ENCODE measurements at places on chromosomes 6 and 20.

GRCh38 chr6:21079468-21080048, 514.0 kb upstream of the SOX4 start:
- no peak for DNase-seq

DNA sequence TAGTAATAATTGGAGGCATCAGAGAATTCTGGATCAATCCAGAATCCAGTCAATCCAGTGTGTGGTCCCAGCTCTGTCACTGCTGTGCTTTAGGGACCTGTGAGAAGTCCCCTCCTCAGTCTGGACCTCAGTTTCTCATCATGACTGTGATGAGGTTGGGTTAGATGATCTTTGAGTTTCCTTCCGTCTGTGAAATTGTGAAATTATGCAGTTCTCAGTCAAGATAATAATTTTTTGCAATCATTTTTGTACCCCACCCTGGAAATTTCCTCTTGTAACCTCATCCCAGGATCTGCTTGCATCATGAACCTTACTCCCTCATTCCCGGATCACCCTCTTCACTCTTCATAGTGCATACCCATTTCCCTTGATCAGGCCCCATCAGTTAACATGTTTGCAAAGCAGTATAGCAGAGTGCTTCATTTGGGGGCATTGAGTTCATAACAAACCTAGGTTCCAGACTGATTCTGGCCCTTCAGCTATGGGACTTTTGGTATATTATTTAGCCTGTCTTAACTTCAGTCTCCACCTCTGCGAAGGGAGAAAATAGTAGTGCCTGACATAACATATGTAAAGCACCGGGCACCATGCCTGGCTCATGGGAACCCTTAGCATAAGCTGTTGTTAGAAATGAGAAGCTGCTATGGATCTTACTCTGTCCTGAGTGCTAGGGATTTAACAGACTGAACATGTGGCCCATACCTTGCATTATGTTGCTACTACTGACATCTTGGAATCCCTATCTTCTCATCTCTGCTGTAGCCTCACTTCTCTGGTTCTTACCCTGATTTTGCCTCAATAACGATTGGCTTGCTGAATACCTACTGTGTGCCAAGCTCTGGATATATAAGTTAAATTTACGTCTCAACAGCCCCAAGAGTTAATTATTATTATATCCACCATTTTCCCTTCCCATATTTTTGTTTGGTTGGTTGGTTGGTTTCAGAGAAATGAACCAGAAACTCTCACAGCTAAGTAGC, 1.3 kb downstream of the ZNF76 start:
- no peak for DNase-seq

GRCh38 chr6:5266423-5266822, 5.1 kb downstream of the FARS2 start:
- no peak for DNase-seq

DNA sequence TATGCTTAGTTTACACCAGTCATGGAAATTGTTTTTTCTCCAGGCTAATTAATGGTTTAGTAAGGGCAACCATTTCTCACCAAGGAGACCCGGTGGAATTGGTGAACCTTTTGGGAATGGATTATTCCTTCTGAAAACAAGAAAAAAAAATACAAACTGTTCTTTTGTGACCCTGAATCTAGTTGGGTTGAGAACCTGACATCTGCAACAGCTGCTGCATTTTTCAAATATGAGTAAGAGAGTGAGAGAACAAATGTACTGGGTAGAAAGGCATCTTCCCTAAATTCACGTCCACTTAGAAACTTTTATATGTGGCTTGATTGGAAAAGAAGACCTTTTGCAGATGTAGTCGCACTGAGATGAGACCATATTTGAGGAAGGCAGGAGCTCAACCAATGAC, 553.4 kb upstream of the EPHA7 start:
- no peak for DNase-seq

GRCh38 chr6:141195251-141195832, 937.4 kb upstream of the GJE1 start:
- no peak for DNase-seq

GRCh38 chr6:147227770-147228320, 23.6 kb downstream of the STXBP5 start:
- DNase-seq: no peak

DNA sequence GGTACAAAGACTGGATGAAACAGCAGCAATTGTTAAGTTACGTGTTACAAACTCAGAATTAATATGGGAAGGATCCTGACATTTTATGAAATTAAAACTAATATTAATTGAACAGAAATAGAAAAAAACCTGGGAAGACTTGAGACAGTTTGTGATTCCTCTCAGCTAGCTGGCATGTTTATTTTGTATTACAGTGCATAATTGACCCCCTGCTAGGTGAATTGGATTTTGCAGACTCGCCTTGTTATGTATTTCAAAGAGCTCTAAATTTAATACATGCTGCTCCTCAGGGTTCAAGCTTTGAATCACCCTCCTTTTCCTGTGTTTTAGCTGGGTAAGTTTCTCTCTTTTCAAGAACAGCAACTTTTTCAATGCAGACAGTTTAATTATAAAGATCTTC, 339.4 kb downstream of the PLCB1 start:
- DNase-seq: no peak

DNA sequence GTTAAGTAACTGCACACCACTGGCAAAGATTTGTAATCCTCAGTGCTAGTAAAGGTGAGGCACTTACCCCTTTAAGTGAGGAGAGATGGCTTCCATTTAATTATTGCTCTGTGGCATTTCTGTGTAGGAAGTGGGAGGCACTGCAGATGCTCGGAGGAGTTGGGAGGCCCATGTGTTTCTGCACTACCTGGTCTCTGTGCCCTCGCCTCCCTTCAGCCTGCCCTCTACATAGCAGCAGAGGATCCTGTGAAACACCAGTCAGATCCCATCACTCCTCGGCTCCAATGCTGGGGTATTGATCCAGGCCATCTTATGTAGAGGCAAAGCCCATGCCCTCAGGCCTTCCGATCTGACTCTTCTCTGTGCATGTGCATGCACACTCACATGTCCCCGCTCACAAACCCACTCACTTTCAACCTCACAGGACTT, 67.0 kb downstream of the SLX4IP start:
- no peak for DNase-seq

DNA sequence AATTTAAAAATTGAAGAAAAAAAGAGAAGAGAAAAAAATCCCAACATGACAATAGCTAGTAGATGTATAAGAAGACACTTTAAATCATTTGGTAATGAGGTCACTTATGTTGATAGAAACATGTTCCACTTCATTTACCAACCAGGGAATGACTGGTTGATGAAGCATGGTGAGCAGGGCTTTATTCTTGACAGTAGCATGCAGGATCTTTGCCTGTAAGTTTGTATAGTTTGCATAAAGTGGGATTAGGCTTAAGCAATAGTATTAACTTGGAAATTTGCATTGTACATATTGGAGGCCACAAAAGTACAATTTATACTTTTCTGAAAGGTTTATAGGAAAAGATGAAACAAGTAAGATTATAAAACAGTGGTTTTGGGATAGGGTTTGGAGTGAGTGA, 67.0 kb downstream of the NOX3 start:
- no peak for DNase-seq

DNA sequence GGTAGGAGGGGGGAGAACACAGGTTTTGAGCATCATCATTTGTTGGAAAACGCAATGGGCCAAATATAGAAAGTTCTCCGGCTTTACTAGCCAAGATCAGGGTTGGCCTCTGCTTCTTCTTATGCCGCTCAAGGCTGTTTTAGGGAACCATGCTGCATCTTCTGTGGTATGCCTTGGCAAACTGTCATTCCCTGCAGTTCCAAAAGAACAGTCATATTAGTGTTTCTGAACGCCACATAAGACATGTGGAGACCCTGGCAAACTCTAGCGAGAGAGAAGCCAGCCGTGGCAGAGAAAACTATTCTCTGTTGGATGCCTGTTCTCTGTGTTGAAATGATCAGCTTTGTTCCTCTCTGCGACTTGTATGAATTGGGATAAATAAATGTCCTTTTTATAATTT, 10.8 kb downstream of the ACTR5 start:
- DNase-seq: no peak

DNA sequence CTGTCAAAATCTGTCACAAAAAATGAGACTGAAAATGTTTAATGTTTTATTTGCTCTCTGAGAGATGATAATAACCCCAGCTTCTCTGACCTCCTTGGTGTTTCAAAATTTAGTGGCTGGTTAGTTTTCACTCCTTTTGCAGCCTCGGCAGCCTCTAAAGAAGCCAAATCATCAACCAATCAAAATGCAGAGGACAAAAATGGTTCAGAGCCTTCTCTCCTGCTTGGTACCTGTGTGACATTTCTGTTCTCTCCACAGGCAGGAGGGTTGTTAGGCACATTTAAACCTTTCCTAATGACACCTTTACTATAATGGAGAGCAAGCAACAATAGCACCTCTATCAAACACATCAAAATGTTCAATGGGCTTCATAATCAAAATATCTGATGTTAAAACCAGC, 375.5 kb downstream of the HACE1 start:
- DNase-seq: no peak

DNA sequence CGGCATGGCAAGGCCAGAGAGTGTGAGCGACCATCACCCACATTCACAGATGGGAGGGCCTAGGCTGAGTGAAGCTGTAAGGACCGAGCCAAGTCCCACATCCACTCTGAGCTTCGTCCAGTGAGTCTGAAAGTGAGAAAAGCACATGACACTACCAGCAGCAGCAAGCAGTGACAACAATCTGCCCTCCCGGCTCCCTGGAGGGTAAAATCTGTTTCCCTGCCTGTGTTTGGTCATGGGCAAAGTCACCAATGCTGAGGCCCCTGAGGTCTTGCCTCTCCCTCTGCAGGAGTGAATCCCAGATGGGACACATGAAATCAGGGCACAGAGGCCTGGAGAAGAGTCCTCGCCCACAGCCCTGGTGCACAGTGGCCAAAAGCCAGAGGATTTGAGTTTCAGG, 6.4 kb upstream of the CST7 start:
- DNase-seq: no peak

DNA sequence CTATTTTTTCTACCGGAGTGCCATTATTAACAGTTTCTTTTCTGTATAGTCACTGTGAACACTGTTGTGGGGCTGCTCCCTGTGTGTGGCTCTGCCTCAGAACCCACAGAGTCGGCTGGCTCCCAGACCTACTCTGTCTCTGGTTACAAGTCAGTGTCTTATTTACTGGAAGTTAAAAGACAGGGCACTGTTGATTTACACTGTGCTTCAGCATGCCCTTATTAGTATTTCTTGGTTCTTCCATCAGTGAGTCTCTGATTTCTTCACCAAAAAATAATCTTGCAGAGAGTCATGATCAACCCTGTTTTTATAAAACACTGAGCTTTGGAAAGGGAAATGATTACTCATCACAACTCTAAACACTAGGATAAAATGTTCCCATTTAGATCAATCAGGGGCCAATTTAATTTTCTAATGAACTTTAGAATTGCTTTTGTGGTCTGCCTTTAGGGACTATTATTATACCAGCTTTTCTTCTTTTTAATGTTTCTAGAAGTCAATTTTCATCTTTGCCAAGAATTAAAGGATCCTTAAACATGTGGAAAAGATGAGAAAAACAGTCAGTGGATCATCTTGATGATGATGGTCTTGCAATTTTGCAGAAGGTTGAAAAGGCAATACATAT, 92.6 kb downstream of the UTRN start:
- DNase-seq: no peak

DNA sequence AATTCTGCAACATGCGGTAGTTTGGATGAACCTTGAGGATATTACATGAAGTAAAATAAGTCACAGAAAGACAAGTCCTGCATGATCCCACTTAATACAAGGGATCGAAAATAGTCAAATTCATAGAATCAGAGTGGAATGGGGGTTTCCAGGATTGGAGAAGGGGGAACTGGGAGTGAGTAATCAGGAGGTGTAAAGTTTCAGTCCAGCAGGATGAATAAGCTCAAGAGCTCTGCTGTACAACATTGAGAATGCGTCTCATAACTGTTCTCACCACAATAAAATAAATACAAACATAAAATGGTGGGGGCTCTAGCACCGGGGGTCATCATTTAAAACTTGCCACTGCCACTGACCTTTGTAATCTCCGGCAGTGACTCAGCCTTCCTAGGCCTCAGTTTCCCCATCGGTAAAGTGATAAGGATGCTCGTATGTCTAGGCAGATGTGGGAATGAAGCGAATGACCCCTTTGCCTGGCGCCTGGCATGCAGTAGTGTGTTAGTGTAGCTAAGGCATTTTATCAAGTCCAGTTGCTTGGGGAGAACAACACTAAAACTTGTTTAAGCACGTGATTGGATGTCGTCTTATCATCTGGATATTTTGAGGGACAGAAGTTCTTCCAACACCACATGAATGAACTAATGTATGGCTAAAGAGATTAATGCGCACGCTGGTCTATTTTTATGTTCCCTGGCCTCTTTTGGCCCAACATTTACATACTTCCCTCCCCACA, 421.1 kb downstream of the QKI start:
- DNase-seq: no peak

DNA sequence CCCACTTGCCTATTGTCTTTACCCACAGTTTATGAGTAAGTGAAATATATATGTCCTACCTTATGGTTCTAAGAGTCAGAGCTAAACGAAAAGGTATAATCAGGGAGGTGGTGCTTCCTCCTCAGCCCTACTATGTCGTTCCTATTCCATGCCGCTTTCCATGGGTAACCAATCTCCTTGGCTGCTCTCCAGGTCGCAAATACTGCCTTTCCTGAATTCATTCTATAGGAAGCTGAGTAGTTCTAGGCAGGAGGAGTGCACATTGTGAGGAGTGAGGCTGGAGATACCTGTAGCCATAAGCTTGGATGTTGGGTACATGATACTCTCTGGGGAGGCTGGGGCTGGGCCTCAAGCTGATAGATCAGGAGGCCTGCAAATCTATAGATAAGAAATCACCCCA, 5.8 kb downstream of the IL20RA start:
- DNase-seq: no peak

DNA sequence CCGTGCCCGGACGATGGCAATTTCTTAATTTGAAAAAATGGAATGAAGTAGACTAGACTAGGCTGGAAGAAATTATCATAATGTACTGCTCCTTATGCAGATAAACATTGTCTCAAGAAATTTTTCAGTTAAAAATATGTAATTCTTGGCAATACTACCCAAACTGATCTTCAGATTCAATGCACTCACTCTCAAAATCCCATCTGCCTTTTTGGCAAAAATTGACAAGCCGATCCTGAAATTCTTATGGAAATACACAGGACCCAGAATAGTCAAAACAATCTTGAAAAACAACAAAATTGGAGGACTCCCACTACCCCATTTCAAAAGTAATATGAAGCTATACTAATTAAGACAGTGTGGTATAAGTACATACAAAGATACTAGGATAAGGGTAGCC, 19.0 kb downstream of the SLC23A2 start:
- DNase-seq: no peak

DNA sequence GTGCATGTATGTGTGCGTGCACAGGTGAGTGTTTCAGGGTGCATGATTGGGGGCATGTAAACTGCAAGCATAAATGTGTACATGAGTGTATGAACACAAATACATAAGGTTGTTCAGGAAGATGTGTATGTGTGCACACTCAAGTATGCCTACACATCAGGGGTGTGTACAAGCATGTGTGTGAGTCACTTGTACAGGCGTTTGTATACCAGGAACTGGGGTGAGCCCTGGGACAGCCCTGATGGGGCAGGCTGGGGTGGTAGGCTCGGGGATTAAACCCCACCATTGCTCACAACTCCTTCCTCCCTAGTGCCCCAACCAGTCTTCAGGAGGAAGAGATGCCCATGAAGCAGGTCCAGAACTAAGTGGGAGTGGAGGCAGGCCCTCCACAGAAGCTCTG, 4.3 kb downstream of the CRIP3 start:
- DNase-seq: no peak

GRCh38 chr20:41984031-41984430, 365.9 kb upstream of the CHD6 start:
- no peak for DNase-seq
